ENCODE measurements at places on chromosomes 2 and 18.

DNA sequence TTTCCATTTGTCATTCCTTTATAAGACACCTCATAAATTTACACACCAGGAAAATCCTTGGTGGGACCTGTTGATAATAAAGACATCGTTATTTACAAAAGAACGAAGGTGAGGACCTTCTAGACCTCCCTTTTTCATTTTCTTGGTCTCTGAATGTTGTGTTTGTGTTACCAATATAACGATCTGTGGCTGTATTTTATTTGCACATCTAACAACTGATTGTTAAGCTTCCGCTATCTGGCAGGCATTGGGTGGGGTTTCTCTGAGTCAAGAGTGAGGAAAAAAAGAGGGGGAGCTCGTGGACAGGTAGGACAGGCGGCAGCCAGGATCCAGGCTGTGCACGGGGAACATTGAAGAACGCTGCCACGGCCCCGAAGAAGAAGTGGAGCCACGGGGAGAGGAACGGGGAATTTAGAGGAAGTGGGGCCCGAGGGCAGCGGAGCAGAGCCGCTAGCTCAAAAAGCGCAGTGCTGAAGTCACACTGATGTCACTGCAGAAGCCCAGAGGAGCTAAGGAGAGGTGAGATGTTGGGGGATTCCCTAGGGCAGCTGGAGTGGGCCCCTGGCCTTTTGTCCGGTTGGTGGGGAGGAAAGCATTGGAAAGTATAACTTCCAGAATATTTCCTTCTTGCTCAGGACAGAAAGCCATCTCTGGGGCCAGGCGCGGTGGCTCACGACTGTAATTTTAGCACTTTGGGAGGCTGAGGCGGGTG lies 20.9 kb upstream of the DNMT3A start:
- DNase-seq = no peak

DNA sequence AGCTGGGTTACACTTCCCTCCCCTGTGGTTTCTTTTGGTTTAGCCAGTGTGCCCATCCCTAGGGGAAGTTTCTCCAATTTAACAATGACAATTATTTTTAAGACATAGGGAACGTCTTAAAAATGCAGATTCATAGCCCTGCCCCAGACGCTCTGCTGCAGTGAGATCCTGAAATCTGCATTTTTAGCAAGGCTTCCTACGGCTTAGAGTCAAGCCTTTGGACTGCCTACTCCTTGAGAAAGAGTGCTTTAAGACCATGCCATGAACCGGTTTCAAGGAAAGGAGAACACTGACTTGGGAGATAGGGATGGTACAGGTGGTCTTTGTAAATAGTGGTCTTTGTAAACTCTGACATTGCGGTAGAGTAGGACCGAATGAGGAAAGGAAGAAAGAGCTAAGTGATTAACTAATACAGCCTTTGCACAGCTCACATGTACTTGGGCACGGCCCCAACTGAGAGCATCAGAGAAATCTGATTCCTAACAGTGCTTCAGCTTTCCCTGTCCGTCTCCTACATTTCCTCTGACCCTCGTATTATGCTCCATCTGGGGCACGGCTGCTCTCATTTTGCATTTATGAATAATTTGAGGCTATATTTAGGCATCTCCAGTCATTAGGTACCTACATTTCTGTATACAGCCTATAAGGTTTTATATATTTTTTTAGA lies 217.6 kb upstream of the TANK start:
- no peak for DNase-seq

- DNase-seq = no peak
These were observed 49.9 kb downstream of the TCF7L1 start for GRCh38 chr2:85183076-85183475.

- no peak for DNase-seq
These were observed 87.9 kb upstream of the GULP1 start for GRCh38 chr2:188203776-188204175.

- peak; percentile 27 for DNase-seq
These were observed 13.1 kb downstream of the CYRIA start for GRCh38 chr2:16652296-16653082.

DNA sequence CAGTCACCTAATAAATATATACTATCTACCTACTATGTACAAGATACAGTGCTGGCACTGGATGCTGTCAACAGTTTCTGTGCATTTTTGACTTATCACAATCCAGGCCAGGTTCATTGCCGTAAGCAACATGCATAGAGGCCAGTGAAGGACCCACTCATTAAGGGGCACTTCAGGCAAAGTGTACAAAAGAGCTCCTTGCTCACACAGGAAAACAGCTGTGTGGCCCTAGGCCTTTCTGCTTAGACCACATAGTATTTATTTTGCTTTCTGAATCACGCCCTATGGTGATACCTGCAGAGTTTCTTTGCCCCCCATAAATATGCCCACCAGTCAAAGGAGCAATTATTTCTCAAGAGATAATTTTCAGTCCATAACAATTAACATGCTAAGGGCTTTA lies 39.6 kb upstream of the STAT4 start:
- no peak for DNase-seq

All from NCI-H526 (cell line).